ENCODE measurements at places on chromosomes 1 and 21. TPM values are rescaled to one million over a fixed set of nuclear protein-coding genes. Genes with fewer than 3 reads are reported as not detected.

DNA sequence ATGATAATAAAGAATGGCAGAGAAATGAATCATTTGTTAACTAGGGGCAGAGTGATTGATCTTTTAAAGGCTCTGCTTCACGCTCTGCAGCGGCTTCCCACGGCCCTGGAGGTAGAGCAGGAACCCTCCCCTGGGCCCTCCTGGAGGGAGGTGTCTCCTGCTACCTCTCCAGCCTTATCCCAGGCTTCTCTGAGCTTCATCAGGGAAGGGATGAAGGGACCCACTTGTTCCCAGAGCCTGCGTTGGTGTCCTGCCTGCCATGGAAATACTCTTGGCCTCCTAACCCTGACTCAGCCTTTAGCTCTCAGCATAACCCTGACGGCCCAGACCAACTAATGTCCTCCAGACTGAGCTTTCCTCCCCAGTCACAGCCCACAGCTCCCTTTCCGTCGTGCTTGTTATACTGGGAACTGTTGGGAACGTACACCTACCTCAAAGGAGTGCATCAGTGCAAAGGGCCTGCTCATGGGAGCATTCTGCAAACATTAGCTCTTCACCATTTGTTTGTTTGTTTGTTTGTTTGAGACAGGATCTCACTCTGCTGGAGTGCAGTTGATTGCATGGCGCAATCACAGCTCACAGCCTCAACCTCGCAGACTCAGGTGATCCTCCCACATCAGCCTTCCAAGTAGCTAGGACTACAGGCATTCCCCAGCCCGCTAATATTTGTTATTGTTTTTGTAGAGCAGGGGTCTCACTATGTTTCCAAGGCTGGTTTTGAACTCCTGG lies 17.4 kb upstream of the HNRNPU start:
- no peak for DNase-seq

GRCh38 chr21:17679002-17679600 lies 66.4 kb upstream of the BTG3 start:
- DNase-seq, result peak; percentile 60

- DNase-seq, result peak; percentile 37
Measured at GRCh38 chr1:110672001-110672752, 2.6 kb downstream of the KCNA3 start.

DNA sequence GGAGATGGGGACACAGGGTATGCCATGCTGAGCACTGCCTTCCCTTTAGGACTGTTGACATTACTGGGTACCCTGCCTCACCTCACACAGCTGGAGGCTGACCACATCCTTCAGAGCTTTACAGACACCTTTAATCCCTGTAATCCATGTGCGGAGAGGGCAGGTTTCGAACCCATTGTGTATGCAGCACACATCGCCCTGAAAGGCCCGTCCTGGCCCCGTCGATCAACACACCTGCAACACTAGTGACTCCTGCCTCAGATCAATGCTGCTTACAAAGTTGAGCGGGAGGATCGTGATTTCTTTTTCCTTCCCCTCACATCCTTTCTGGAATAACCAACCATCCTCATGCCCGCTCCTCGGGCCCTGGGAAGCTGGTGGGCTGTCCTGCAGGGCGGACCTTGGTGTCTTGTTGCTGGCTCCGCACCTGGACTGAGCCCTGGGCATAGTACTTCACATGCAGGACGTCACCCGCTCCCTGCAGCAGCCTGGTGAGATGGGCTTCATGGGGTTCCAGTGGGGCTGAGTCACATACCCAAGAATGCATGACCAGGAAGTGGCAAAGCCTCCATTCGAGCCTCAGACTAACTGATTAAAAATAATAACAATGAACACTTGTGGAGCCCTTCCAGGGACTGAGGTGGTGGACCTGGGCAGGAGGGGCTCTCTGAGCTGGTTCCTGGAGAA lies 403.6 kb downstream of the PTPRU start:
- no peak for DNase-seq

The NLRP3 gene
- total RNA-seq, result 18.0 TPM

DNA sequence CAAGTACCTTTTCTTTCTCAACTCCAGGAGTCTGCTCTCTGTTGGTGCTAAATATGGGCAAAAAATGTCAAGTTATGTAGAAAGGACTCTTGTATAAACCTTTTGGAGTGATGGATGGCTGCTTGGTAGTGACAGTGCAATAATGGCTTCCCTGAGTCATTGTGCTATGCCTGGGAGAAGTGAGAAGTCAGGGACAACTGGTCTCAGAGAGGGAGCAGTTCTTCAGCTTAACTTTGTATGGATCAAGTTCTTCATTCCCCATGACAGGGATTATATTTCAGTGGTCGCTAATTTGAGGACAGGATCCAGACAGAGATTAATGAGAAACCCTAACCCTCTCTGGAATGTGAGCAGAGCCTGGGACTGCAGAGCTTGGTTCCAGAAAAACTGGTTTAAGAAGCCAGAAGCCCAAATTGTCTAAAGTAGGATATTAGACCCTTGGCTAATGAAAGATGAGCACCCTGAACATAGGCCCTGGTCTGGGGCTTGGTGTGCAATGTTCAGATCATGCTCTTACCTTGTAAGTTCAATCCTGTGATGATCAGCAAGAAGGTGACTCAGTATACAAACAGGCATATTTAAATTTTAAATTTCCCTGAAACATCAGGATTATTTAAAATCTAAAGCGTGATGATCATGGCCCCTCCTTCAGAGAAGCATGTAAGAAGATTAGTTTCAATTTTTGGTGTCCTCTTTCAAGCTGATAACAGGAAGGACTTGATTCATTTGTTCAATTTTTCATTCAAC lies 50.9 kb downstream of the NTMT2 start:
- DNase-seq, result no peak

GRCh38 chr1:10782491-10783244 lies 13.8 kb downstream of the CASZ1 start:
- no peak for DNase-seq

GRCh38 chr1:111129376-111129775 lies 10.5 kb downstream of the DRAM2 start:
- DNase-seq, result no peak

- no peak for DNase-seq
Measured at GRCh38 chr1:31521761-31522555, 54.4 kb upstream of the TINAGL1 start.

- no peak for DNase-seq
Measured at GRCh38 chr1:155037043-155037442, 3.4 kb downstream of the DCST1 start.

DNA sequence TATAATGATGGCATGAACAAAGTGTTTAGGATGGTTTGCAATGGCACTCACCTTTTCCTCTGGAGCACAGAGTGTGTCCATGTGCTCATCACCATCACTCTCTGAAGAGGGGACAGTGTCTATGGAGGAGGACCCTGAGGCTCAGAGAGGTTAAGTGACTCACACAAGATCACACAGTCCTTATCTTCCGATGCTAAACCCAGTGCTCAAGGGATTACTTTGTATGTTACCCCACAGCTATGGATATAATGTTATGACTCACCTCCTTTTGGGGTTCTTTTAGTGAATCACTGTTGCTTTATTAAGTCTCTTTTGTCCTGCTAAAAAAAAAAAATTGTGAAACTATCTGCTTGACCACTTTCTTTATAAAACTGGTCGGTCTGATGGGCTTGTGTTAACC lies 67.6 kb downstream of the TENT5C start:
- no peak for DNase-seq

The ACOT11 gene
- 23.7 TPM for total RNA-seq
